ENCODE measurements at places on chromosomes 11 and 22.

DNA sequence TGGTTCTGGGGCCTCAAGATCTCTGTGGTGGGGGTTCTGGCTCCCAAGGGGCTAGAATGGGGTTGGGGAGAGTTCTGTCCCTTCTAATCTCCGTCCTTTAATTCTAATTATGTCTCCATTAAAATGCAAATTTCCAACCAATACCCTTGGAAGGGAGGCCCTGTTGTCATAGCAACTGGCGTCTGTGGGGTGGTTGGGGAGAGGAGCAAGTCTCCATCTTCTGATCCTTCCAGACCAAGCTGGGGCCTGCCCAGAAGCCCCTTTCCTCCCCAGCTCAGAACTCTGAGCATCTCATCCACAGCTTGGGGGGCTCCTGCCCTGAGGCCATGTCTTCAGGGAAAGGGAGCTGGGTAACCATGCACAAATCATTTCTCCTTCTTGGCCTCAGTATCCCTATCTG lies 5.4 kb upstream of the RPS19BP1 start:
- DNase-seq = no peak

DNA sequence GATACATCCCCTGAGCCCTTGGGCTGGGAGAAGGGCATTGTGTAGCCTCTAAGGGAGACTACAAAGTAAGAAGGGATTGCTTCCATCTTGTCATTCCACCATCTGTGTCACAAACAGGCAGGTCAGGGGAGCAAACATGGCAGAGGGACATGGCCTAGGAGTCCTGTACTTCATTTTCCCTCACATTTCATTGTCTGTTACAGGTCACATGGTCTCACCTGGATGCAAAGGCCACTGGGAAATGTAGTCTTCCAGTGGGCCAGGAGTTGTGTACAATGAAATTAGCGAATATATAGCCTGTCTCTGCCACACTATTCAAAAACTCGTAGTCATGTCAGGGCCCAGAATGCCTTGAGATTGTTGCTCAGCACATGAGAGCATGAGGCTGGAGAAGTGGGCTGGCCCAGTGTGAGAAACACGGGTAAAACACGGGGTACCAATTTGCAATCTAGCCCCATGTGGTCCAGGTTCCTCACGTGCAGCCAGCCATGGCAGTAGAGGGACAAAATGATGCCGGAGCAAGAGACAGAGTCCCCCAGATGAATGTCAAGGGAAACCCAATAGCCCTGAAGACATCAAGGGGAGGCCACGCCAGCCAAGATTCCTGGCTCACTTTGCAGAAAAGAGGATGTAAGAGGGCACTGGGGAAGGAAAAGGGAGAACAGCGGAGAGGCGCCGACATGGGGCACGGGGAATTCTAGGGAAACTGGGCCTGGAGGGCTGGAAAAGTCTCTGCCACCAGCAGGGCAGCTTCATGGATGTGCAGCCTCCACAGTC lies 47.7 kb upstream of the EMID1 start:
- no peak for DNase-seq

- no peak for DNase-seq
Observed at GRCh38 chr11:104967534-104968354, 630 bp downstream of the CASP4 start.

GRCh38 chr22:44111562-44112155 lies 69.1 kb upstream of the PARVG start:
- no peak for DNase-seq

GRCh38 chr11:113634940-113635575 lies 71.0 kb downstream of the TMPRSS5 start:
- DNase-seq = no peak

DNA sequence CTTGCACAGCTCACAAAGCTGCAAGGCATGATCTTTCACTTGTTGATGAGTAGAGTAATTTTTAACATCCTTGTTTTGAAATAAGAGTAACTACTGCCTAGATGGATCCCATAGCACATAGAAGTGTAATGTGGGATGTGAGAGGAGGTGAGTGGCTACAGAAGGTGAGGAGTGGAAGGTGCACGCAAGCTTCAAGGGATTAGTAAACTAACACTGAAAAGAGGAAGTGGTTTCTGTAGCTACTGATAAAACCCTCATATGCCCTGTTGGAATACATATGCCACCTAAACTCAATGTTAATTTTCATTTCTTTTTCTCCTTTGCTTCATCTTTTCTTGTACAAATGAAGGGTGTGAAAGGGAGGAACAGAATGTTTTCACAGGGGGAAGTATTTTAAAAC lies 22.0 kb upstream of the CTSC start:
- no peak for DNase-seq

DNA sequence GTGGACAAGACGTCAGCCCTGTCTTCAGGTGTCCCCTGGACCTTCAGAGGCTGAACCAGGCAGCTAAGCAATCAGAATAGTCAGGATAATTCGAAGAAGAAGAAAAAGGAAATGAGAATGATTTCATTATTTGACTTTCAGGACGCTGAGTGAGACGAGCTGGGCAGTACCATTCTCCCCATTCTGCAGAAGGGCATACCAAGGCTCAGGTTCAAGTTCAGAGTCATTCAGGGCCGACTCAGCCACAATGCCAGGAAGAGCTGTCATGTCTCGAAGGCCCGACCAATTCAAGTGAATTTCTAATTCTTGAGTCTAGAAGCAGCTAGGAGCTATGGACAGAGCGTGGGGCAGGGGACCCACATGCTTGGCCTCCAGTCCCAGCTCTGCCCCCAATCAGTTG lies 33.8 kb upstream of the CD82 start:
- no peak for DNase-seq

GRCh38 chr11:113629562-113629961 lies 76.5 kb downstream of the TMPRSS5 start:
- no peak for DNase-seq
